Activated CD8-positive, alpha-beta memory T cell treated with anti-CD3 and anti-CD28 coated beads for 1 hour (primary cell): ENCODE measurements at places on chromosomes 7 and 10.

DNA sequence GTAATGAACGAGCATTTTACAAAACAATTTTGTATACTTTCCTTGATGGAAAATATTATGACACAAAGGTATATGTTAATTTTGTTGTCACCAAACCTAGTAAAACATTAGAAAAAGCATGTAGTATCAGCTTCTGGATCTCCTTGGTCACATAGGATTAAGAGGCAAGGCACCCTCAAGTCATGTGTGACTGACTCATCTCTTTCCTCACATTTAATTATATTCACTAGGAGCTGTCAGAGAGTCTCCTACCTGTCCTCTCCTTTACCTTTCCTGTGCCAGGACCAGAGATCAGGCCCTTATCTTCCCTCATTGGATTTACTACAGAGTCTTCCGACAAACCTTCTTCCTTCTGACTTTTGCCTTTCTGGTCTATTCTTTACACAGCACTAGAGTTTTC is 111.3 kb upstream of the RPA3 start:
- no peak for DNase-seq

DNA sequence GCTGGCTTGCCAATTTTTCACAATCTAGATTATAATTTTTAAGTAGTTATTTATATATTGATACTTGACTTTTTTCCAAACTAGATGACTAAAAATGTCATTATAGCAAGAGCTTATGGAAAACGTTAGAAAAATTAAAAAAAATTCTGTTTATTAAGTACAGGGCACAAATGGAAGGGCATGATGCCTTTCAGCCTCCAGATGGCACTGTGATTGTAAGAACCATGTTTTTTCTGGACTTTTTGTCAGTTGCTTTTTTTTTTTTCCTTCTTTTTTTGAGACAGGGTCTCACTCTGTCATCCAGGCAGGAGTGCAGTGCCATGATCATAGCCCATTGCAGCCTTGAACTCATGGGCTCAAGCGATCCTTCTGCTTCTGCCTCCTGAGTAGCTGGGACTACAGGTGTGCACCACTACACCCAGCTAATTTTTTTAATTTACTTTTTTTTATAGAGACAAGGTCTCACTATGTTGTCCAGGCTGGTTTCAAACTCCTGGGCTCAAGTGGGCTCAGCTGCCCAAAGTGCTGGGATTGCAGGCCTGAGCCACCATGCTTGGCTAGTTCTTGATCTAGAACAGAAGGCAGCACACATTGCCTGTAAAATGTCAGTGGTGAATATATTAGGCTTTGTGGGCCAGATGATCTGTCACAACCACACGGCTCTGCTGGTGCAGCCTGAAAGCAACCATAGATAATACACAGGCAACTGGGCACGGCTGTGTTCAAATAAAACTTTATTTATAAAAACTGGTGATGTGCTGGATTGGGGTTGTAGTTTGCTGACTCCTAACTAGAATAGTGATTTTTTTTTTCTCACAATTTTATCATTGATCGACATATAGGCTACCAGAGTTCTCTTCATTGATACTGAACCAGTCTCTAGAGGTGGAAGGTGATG is 27.4 kb downstream of the UCMA start:
- no peak for DNase-seq

DNA sequence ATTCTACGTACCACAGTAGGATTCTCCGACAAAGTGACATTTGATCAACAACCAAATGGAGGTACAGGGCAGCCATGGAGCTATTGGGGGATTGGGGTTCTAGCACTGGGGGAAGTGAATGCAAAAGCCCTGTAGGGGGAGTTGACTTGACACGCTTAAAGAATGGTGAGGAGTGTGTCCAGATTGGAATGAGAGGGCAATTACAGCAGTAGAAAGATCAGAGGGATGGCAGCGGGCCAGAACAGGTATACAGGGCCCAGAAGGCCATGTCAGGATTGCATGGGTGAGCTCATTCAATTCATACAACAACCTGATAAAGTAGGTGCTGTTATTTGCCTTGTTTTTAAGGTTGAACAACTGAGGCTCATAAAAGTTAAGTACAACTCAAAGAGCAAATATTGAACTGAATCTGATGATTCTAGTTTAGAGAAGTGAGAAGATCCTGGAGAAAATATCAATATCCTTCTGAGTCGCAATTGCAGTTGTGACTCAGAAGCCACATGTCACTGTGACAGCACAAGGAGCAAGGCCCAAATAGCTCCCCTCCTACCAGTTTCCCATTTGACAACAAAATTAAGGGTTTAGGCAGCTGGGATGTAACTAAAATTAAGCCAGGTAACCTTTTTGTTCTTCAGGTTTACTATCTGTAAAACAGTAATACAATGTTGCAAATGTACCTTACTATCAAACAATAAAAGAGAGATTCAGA is 28.0 kb upstream of the CTTNBP2 start:
- DNase-seq, result no peak

- DNase-seq, result no peak
Measured at GRCh38 chr7:87021285-87021684, 38.2 kb downstream of the ELAPOR2 start.

GRCh38 chr7:5094641-5095040 is 49.0 kb downstream of the RBAK start:
- no peak for DNase-seq
